Lung (tissue), 17 donors: ENCODE measurements at places on chromosomes 2 and 18. TPM values are rescaled to one million over a fixed set of nuclear protein-coding genes. Genes with fewer than 3 reads are reported as not detected.
A peak's percentile ranks its signal among the peaks of the same experiment; 100 is the strongest.

DNA sequence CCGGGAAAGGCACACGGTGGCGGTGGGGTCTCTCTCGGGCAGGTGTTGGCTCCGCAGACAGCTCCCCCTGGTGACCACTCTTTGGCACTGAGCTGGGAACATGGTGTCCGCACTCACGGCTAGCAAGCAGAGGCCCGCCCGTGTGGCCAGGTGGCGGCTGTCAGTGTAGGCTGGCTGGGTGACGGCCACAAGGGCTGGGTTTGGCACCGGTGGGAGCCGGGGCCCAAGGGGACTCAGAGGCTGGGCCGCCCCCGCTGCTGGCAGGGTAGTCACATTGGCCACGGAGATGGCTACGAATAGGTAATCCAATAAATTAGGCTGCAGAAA lies 1071.7 kb downstream of the RPIA start:
- H3K27ac ChIP-seq, result no peak overlapping the region
- no peak overlapping the region for H3K4me3 ChIP-seq
- H3K27me3 ChIP-seq, result no peaks in the 10 kb centered on the region
- no peaks in the 10 kb centered on the region for H3K4me1 ChIP-seq

GRCh38 chr2:47460766-47461165 lies 57.8 kb downstream of the MSH2 start:
- H3K27me3 ChIP-seq, result no peaks in the 10 kb centered on the region
- H3K4me3 ChIP-seq, result no peak overlapping the region
- no peak for DNase-seq
- H3K36me3 ChIP-seq, result peaks cover 7% of the 10 kb centered on the region

Gene EDAR
- total RNA-seq, result not detected

DNA sequence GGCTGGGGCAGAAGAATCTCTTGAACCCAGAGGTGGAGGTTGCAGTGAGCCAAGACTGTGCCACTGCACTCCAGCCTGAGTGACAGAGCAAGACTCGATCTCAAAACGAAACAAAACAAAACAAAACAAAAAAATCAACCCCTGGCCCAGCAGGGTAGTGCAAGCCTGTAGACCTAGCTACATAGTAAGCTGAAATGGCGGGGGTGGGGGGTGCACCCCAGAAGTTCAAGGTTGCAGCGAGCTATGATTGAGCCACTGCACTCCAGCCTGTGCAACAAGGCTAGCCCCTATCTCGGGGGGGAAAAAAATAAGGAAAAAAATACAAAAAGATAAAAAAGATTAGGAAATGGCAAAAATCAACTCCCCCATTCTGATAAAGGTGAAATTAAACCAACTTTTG lies 6.4 kb downstream of the ATL2 start:
- H3K27me3 ChIP-seq, result no peaks in the 10 kb centered on the region
- H3K36me3 ChIP-seq, result no peaks in the 10 kb centered on the region
- peaks cover 11% of the 10 kb centered on the region for H3K4me1 ChIP-seq
- H3K4me3 ChIP-seq, result no peak overlapping the region

DNA sequence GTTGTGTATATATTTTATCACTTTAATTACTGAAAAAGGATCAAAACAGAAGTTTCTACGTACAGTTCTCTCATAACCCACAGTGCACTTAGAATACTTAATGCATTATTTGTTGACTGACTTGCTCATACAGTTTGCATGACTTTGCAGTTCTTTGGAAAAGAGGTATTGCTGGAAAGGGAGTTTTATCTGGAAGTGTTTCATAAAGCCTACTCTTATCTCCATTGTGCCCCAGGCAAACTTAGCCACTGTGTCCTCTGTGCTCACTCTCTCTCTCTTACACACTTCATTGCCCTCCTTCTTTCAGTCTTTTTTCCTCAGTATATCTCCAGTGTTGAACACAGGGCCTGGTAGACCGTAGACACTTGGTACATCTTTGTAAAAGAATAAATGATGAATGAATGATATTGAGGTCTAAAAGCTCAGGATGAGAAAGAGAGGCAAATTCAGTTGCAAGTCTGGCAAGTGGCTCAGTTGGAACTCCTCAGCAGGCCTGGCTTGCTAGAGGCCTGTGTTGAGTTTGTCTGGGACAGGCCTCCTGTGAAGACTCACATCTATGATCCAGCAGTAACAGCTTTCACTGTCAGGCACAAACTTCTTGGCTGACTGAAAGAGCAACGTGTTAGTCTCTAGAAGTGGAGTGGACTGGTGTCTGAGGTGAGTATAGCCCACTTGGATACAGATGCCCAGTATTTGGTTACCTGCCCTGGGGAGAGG lies 56.1 kb downstream of the SETBP1 start:
- peaks cover 3% of the 10 kb centered on the region for H3K4me1 ChIP-seq
- peak overlapping the region; percentile 6 for H3K27ac ChIP-seq
- DNase-seq, result no peak
- H3K4me3 ChIP-seq, result no peak overlapping the region
- no peaks in the 10 kb centered on the region for H3K27me3 ChIP-seq

Gene LYPD1
- 0.28 TPM for total RNA-seq

- no peaks in the 10 kb centered on the region for H3K36me3 ChIP-seq
- no peak for DNase-seq
- H3K4me3 ChIP-seq, result no peak overlapping the region
- no peaks in the 10 kb centered on the region for H3K27me3 ChIP-seq
Observed at GRCh38 chr18:46448347-46448746, 208.7 kb downstream of the LOXHD1 start.
